M059J (cell line): ENCODE measurements at places on chromosomes 7 and 10. TPM values are rescaled to one million over a fixed set of nuclear protein-coding genes. Genes with fewer than 3 reads are reported as not detected.

The FBXO24 gene
- total RNA-seq, result 0.05 and 0.44 TPM in 2 replicates

DNA sequence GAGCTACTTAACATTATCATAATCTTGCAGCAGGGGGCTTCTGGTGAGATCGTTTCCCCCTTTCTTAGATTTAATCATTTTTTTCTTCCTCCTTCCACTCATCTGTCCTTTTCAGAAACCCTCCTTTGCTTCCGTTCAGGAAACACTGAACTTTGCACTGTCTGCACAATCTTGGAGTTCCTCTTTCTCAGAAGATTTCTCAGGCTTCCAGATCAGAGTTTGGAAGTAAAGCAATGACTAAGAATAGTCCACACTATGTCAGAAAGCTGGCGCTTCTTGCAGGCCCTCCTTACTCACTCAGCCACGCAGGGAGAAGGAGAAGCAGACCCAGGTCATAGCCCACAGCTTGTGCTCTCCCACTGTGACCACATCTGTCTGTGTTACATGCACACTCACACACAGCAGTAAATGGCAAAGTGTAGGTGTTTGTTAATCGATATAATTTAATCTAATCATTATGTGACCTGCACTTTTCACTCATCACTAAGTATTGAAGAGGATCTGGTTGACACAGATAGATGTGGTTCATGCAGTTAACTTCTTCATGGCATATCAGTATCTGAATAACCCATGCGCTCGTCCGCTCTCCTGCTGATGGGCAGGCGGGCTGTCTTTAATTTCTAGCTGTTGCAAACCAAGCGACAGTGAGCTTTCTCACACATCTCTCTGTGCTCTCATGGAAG is 30.2 kb downstream of the ALOX5 start:
- no peak for DNase-seq

DNA sequence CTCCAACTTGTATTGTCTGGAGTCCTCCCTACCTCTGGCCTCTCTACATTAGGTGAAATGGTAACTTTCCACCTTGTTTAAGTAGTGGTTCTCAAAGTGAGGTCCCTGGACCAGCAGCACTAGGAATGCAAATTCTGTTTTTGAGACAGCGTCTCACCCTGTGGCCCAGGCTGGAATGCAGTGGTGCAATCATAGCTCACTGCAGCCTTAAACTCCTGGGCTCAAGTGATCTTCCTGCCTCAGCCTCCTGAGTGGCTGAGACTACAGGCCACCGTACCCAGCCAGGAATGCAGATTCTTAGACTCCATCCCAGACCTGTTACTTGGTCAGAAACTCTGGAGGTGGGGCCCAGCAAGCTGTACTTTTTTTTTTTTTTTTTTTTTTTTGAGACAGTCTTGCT is 6.8 kb upstream of the TBL2 start:
- DNase-seq, result no peak

DNA sequence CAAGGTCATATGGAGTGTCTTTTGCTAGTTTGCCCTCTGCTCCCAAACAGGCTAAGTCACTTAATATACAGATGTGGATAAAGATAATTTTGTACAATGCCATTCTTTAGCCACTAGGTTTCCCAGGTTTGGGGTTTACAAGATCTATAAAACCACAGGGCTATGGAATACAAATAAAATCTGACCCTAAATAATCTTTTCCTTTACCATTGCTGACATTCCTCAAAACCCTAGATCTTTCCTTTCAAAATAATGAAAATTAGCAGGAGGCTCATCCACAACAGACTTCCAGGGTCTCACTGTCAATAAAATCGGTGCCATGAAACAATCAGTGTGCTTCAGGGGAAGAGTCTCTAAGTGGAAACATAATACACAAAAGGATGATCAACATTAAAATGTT is 148.4 kb downstream of the CPEB3 start:
- peak; percentile 14 for DNase-seq

The AUTS2 gene
- total RNA-seq, result 1.9 and 6.9 TPM in 2 replicates

DNA sequence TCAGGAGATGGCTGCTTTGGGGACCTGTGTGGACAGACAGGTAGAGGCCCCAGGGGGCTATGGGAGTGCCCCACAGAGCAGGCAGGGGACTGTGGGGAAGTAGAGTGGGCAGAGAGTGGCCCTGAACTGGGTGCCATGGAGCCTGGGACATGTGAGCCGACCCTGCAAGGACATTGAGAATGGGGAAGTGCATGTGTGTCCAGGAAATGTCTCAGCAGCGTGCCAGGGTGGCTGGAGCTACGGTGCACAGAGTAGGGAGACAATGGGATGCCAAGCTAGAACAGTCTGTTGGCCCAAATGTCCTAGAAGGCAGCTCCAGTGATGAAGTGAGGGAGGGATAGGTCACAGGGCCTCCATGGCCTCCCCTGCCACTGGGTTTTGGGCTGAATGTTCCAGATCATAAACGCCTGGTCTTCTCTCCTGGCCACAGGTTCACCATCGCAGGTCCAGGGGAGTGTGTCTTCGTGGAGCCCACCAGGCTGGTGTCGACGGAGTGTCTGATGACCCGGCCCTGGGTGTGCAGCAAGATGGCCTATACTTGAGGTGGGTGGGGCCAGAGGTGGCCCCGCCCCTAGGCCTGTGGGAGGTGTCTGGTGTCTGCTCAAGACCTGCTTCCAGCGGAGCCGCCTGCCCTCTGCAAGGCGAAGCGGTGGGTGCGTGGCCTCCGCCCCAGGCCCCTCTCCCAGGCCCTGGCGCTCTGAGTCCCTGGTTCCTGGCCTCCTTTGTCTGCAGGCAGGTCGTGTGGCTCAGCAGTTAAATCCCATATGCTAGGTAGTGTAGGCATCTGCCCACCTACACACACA is 20.5 kb downstream of the CLEC2L start:
- DNase-seq, result no peak

GRCh38 chr10:112969542-112969941 is 19.5 kb downstream of the TCF7L2 start:
- no peak for DNase-seq

The SEMA3D gene
- total RNA-seq, result 8.1 and 9.2 TPM in 2 replicates

DNA sequence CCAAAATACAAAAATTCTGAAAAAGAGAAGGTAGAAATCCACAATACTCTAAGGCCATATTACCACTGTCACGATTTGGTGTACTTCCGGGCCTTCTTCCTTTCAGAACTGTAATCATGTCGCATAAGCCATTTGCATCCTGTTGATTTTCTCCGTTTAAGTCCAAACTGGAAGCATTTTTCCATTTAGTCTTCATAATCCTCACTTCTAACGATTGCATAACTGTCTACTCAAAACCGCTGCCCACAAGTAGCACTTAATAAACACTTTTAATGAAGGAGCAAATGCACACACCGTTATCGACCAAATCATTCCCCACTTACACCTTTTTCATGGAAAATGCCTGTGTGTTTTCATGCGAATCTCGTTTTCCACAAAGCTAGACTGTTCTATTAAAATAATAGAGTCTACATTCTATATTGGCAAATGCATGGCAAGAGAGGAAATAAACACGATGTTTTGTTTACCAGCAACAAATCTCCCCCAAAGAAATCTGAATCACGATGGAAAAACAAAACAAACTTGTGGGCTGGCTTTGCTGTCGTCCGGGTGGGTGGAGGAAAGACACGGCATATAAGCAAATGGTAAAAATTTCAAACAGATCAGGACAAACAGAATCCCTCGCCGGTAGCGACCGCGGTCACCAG is 1.0 kb downstream of the ATE1 start:
- peak; percentile 22 for DNase-seq

The CTNNA3 gene
- total RNA-seq, result 0.02 TPM in 1 of 2 replicates, not detected in the other

DNA sequence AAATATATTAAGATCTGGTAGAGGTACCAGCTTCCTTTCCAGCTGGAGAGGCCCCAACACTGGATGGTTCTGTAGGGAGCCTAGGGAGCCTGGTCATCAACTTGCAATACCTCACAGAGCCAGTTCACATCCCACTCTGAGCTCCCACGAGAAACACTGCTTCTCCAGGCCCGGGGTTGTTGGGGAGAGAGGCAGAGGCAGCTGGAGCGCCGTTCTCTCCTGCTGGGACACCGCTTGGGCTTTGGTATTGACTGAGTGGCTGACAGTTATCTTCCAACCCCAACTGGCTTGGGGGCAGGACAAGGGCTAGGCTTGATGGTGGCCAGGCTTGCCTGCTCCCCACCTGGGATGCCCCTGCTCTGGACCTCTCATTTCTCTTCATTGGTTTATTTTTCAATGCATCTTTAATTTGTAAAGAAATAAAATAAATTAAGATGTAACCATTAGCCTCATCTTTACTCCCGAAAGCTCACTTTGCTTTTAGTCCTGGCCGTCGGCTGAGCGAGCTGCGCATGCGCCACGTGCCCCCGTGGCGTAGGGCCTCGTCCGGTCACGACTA is 10.0 kb upstream of the CHCHD1 start:
- DNase-seq, result no peak

- no peak for DNase-seq
Observed at GRCh38 chr10:99858849-99859248, 76.4 kb downstream of the ABCC2 start.

The HOXA2 gene
- 1.7 and 2.2 TPM in 2 replicates for total RNA-seq

GRCh38 chr10:30438021-30438850 is 4.3 kb downstream of the MAP3K8 start:
- no peak for DNase-seq

- peak; percentile 43 for DNase-seq
Observed at GRCh38 chr10:58352956-58353610, 18.3 kb downstream of the UBE2D1 start.

The GIMAP5 gene
- not detected in 2 replicates for total RNA-seq

DNA sequence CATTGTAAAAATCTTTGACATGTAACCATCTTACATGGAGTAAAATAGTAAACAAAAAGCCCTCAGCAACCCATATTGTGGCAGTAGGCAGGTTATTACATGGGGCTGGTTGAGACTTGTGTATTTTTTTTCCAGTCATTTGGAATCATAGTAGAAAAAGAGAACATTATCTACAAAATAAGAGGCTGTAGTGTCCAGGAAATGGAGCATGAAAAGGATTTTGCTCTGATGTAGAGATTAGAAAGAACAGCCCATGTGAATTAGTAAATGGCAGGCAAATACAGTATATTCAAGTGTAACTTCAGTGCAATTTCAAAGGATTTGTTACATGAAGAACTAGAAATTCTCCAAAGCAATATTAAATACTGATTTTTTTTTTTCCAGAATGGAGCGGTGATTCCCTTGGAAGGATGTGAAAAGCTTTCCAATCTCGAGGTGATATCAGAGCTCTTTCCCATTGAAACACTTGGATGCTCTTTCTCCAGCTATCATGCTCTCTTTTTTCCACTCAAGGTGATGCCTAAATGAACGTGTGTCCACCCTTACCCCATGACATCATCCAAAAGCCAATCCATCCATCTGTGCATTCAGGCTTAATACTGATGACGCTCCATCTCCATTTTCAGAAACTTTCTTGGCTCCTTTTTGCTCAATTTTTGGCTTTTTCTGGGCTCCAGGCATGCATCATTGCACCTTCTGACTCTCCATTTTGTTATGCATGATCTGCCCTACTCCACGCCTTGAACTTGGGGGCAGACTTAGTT is 1034.7 kb downstream of the TYW1 start:
- DNase-seq, result no peak

The TUBB8 gene
- 0.22 TPM in 1 of 2 replicates, not detected in the other for total RNA-seq

GRCh38 chr10:18759575-18759974 is 100.3 kb downstream of the ARL5B start:
- no peak for DNase-seq

The DBF4 gene
- 62.1 and 69.3 TPM in 2 replicates for total RNA-seq

DNA sequence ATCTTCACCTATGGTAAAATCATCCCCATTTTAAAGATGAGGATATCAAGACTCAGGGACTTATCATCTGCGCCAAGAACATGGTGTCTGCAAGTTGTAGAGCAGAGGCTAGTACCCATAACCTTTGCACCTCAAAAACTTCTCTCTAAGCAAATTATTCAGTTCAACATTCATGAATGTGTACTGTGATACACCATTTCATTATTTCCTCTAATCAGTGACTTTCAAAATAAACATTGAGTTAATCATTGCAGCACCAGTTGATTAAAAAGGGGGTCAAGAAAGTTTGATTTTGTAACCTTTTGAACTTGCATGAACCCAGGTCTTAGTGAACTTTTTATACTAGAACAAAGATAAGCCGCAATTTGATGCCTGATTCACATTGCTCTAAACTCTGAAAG is 47.6 kb upstream of the CYP2C8 start:
- no peak for DNase-seq

DNA sequence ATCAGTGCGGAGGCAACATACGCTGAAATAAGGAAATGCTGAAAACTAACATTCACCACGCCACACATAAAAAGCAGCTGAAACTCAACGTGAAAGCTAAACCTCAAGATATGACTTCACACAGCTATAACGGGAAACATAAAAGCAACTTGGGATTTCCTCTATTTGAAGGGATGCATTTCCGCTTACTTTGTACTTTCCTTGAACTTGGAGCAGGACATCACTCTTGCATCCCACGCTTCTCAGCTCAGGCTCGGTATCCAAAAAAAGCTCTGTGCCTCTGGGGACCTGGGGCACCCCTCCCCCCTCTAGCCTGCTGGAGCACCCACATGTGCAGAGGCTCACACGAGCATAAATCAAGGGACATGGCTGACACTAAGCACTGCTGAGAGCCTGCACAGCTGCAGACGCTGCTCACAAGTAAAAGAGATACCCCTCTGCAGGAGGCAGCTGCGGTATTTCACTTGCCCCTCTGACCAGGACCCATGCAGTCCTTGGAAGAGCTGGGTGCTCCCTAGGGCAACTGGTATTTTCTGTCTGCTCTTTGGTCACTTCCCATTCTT is 34.2 kb downstream of the PARD3 start:
- DNase-seq, result no peak

DNA sequence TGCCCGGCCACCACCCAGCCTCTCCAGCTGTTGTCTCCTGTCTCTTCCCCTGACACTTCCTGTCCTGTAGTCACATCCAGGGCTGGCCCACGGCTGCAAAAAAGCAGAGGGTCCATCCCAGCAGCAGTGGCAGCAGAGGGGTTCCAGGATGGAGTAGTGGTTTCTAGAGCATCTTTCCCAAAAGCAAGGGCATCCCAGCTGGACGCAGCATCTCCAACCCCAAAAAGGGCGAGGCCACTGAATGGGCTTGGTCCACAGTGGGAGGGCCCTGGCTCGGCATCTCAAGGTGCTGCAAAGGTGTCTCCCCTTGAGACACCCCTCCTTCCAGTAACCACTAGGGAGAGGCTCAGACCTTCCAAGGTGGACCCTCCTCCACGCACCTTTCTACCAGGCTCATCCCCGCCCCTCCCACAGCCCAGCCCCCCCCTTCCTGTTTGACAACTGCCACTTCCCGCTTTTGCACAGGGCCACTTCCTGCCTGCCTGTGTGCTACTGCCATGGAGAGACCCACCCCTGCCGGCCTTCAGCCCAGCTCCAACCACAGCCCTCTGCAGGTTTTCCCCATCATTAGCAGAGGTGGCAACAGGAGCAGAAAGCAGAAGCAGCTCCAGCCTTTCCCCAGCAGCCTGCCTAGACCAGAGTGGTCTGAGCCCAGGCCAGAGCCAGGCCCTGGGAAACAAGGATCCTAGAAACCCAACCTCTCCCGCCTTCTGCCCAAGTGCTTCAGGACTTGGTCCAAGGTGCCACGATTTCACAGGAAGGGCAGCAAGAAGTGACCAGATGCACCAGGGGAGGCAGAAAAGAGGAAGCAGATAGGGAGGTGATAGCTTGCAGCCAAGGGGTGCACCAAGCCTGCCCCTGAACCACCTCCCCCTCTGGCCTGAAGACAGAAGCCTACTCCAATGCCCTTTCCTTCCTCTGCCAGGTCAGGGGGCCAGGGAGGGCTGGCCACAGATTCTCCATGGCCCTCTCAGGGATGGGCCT is 8.6 kb downstream of the CAMK2G start:
- no peak for DNase-seq

GRCh38 chr7:99928994-99929729 is at the start of gene GJC3:
GJC3 (minus strand) TSS chr7:99929620; CDS start chr7:99929620, 0 bp downstream.
- DNase-seq, result peak; percentile 72

The OR2A5 gene
- total RNA-seq, result not detected in 2 replicates
